ENCODE measurements at places on chromosomes 6 and 20. TPM values are rescaled to one million over a fixed set of nuclear protein-coding genes. Genes with fewer than 3 reads are reported as not detected.

DNA sequence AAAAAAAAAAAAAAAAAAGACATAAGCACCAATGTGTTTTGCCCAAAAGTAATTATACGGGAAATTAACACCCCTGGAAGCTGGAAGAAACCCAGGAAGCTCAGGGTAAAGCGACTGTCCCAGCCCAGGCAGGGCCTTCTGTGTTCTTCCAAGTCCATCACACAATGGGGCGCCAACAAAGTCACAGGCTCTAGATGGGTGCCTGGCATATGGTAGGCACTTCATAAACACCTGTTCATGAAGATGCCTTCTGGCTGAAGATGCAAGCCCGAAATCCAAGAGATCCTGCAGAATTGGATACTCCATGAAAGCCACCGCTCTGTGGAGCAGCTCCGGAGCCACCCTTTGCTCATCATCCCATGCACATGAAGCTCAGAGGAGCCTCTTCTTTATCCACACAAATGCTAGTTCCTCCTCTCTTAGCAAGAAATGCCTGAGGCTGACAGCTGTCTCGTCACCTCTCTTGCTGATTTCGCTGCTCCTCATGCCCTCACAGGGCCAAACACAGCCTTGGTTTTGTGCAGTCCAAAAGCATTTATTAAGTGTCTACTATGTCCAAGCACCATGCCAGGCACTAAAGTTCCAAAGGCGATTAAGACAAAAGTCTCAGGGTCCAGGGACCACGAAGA is 76.6 kb downstream of the TRERF1 start:
- DNase-seq = no peak

DNA sequence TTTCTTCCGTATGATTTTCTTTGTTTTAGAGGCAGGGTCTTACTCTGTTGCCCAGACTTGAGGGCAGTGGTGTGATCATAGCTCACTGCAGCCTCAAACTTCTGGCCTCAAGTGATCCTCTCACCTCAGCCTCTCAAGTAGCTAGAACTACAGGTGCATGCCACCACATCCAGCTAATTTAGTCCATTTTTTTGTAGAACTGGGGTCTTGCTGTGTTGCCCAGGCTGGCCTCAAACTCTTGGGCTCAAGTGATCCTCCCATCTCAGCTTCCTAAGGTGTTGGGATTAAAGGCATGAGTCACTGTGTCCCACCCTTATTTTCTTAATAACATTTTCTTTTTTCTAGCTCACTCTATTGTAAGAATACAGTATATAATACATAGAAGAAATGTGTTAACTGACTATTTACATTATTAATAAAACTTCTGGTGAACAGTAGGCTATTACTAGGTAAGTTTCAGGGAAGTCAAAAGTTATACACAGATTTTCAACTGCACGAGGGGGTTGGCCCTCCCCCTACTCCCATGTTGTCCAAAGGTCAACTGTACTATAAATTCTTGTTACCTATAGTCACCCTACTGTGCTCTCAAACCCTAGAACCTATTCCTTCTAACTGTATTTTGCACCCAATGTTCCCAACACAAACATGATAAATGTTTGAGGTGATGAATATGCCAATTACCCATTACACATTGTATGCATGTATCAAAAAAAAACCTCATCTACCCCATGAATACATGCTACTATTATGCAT is 56.3 kb downstream of the PXDC1 start:
- no peak for DNase-seq

- no peak for DNase-seq
These were observed 85.4 kb upstream of the NNAT start for GRCh38 chr20:37435607-37436006.

- no peak for DNase-seq
These were observed 148.2 kb downstream of the OPRM1 start for GRCh38 chr6:154187203-154187602.

GRCh38 chr20:48531505-48531904 is 296.3 kb downstream of the PREX1 start:
- DNase-seq = no peak

DNA sequence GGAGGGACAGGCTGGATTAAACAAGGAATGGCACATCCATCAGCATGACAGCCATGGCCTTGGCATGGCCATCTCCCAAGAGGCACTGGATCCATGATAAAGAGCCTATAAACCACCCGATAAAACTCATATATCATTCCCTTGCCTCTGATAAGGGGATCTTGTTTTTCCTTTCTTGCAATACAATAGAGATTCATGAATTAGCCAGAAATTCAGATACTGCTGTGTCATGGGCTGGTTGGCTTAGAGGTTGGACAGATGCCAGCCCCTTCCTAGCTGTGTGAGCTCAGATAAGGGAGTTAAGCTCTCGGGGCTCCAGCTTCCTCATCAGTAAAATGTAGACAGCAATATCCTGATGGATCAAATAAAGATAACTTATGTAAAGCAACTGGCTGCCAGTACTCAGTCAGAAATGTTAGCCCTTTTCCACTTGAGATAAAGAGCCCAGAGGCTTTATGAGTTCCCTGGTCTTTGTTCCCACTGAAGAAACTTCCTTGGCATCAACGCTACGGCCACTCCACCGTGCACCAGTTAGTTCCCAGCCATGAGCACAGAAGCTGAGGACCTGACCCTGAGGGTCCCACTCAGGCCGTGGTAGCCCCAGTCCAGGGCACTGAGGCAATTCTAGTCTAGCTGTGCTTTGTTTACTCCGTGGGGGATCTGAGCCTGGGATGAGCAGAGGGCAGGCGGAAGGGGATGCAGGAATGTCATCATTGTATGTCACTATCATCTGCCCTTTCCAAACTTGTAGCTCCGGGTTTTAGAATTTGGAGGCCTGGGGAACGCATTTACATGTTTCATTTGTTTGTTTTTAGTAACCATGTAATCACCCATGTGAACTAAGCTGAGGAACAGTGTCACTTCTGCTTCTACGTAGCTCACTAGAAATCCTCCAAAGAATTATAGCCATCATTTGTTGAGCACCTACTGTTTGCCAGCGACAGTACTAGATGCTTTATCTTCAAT is 67.2 kb upstream of the TBC1D7 start:
- DNase-seq = peak; percentile 54

AGER gene
- 0.41 TPM for total RNA-seq

SYCP2 gene
- 0.23 TPM for total RNA-seq
